ENCODE measurements at places on chromosomes 1 and 21.

DNA sequence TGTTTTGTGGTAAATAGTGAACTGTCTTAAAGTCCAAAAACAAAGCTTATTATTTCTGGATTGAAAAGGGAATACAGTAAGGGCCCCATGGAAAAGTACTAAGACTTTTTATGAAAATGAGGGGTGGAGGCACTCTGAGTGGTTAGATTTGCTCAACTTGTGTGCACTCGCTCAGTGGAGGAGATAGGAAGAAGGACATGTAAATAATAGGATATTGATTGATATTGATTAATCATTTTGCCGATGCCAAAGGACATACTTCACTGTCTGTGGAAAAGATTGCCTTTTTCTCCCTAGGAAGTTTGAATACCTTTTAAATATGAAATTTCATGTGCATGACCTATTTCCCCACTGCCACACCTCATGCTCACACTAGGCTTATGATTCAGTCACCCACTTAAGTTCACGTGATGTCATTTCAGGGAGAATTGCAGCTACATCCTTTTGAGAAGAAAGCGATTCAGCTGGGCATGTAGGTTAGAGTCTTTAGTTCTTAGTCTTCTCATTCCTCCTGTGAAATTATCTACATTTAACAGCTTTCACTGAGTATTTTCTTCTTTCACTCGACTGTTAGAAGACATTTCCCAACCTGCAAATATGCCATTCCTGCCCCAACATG is 5.0 kb downstream of the MTR start:
- no peak for DNase-seq

- DNase-seq: no peak
Observed at GRCh38 chr1:112869895-112870294, 86.1 kb downstream of the SLC16A1 start.

GRCh38 chr21:45506241-45506817 is 35.9 kb downstream of the SLC19A1 start:
- DNase-seq: no peak

GRCh38 chr1:204684206-204684570 is 1.4 kb downstream of the LRRN2 start:
- DNase-seq: no peak

GRCh38 chr1:162353702-162354101 is 23.0 kb downstream of the SPATA46 start:
- DNase-seq: no peak

- DNase-seq: no peak
Observed at GRCh38 chr1:194644528-194644927, 1458.1 kb upstream of the B3GALT2 start.

- no peak for DNase-seq
Observed at GRCh38 chr1:79646880-79647279, 640.4 kb upstream of the ADGRL4 start.

DNA sequence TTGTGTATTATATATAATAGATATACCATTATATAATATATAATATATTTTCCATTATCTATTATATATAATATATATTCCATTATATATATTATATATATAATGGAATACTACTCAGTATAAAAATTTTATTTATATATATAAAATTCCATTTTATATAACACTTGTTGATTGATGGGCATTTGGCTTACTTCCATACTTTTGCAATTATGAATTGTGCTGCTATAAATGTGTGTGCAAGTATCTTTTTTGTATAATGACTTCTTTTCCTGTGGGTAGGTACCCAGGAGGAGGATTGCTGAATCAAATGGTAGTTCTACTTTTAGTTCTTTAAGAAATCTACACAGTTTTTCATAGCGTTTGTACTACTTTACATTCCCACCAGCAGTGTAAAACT is 1211.1 kb downstream of the NCAM2 start:
- DNase-seq: no peak

- no peak for DNase-seq
Observed at GRCh38 chr1:231183639-231184590, 22.1 kb downstream of the TRIM67 start.

DNA sequence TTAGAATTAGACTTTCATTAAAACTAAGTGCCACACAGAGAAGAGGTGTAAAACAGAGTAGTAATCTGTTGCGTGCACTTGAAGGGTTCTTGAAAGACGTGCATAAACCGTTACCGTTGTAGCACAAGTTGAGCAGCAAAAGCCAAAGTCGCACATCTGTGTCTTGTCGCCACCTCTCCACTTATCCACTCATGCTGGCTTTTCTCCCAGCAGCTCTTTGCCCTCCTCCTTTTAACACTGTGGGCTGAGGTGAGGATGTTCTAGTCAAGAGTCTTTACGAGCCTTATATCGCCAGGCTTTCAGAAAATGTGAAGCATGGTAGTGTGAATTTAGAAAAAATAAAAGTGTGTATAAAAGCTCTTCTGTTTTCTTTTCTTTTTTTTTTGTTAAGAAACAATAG is 48.0 kb downstream of the NR5A2 start:
- no peak for DNase-seq

DNA sequence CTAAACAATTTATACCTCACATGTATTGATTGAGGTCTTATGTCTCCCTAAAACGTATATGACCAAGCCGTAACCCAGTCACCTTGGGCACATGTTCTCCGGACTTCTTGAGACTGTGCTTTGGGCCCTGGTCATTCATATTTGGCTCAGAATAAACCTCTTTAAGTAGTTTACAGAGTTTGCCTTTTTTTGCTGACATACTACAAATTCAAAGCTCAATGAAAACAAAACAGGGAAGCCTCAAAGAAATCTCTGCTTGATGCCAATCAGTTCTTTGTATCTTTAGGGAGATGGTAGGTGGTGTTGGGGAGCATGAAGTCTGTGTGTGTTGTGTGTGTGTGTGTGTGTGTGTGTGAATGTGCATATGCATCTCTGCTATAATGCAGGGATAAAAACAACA is 247.0 kb downstream of the KCNJ6 start:
- no peak for DNase-seq

DNA sequence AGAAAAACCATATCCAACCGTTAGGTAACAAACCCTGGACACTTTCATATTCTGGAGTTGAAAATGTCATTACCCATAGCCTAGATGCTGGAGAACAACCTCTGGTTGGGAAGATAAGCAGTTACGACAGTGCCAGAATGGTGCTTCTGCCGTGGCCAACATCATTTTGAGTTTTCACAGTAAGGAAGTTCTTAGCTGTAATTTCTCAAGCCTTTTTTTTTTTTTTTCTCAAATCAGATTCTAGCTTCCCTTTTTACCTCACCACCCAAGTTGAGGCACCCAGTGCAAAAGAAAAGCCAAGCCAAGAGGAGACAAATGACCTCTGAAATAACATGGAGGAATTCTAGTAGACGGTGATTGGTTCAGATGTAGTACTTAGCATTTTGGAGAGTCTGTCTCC is 21.8 kb downstream of the PPT1 start:
- no peak for DNase-seq

DNA sequence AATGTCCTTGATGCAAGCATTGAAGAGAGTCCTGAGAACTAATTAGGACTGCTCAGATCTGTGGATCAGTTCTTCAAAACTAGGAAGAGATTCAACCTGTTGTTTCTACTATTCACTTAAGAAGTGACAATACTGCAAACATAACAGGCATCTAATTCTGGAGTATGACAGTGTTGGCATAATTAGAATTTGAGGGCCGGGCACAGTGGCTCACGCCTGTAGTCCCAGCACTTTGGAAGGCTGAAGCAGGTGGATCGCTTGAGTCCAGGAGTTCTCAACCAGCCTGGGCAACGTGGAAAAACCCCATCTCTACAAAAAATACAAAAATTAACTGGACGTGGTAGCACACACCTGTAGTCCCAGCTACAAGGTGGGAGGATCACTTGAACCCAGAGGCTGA is 8.0 kb upstream of the FOXJ3 start:
- no peak for DNase-seq

- DNase-seq: no peak
Observed at GRCh38 chr1:222370081-222370912, 177.6 kb downstream of the HHIPL2 start.

- no peak for DNase-seq
Observed at GRCh38 chr21:20856926-20857325, 141.3 kb upstream of the NCAM2 start.

GRCh38 chr21:17195976-17196375 is 316.9 kb upstream of the CXADR start:
- no peak for DNase-seq

DNA sequence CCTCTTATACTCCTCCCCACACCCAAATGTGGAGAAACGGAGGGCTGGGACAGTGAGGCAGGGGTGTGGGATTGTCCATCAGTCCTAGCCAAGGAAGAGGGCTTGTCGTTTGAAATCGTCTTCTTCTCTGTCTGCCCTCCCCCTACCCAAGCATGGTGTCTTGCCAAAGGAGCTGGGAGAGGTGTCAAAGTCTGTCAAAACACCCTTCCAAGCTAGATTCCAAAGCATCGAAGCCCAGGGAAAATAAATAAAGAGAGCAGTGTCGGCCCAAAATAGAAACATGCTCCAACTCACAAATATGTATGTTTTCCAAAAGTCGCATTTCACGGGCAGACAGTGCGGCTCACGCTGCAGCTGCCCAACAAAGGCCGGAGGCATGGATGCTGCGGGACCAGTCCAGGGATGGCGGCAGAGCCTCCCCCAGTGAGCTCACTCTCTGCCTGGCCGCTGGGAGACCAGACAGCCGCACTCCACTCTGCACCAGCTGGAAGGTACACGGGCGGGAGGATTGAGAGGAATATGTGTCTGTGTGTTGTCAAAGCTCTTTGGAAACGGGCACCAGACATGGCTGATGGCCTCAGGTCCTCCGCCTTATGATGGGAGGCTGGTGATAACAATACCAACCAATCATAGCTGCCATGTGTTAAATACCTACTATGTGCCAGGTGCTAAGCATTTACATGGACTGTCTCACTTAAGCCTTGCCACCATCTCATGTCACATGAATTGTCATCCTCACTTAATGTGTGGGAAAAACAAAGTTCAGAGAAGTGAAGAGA is 3.9 kb downstream of the DISP3 start:
- no peak for DNase-seq

DNA sequence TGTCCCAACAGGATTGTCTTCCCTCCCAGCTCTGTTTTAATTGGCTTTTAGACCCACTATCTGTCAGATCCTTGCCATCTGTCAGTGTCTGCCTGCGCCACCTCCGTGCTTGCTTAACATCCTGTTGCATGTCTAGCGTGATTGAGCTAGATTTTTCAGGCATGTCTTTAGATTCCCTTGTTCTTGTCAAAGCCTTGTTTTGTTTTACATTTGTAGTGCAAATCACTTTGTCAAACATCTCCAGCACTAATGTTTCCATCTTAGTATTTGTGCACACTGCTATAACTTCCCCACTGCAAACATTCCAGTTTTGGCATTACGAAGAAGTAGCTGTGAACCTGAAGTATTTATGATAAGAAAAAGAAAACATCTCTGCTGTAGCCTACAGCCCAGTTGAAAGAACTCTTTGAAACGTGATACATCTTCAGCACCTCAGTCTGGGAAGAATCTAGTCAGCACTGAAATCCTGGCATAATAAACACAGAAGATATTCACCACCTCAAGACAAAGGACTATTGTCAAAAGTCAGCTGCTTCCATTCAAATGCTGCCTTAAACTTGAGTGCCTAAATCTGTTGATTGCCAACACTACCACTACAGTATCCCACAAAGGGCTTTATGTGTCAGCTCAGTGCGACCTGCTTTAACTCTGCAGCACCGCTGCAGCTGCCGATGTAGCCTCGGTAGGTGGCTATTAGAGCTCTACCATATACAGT is 105.0 kb downstream of the FNBP1L start:
- no peak for DNase-seq

DNA sequence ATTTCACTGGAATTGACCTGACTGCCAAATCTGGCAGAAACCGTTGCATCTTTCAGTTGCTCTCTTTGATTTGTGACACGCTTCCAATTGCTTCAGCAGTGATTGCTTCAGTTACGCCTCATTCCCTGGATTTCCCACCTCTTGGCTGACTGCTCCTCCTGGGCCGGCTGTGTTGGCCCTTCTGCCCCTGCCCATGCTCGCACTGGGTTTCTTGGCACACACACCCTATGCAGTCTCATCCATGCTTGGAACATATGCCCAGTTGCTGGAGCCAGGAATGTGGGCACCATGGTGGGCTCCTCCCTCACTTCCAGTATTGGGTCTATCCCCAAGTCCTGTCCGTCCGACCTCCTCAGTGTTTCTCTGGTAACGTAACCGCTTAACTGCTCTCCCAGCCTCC is 2.2 kb upstream of the ZBTB21 start:
- DNase-seq: no peak

DNA sequence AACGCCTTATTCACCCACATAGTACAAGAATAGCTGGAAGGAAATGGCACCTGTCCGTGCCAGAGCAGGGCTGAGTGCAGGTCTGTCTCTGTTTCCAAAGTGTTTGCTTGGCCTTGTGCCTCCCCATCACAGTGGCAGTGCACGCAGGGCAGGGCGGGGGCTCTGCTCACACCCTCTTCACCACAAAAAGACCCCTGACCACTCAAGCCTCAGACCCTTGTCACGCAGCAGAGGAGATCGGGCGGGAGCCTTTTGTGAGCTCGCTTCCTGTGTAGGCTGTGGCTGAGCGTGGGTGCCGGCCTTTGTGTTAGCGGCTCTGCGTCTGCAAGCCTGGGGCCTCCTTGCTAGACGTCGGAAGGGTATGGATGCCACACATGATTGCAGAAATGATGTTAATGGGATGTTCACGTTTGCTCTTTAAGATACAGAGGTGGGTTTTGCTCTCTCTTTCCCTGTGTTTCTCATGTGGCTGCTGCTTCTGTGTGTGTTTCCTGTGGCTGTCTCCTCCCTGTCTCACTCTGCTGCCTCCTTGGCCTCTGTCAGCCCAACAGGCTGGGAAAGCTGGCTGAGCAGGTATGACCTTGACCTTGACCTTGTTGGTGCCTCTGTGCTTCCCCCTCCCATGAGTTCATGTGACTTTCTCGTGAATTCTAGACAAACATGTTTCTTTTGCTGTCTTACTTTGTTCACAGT is 45.4 kb downstream of the S100B start:
- DNase-seq: peak; percentile 60

DNA sequence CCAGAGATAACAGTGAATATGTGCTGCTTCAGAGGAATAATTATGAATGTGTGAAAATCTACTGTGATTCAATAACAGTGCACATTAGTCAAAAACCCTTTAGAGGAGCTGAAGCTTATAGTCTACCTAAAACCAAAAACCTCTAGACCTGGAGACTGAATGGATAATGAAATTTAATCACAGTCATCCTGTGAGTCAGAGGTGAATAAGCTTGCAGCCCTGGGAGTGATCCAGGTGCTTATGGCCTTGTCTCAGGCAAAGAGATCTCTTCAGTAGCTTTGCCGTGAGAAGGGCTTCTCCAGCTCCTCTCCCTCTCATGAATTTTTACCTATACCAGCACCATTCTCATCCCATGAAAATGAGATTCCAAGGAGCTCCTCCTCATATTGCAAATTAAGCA is 81.3 kb upstream of the RGS4 start:
- DNase-seq: no peak

GRCh38 chr1:18037651-18038050 is 69.9 kb upstream of the IGSF21 start:
- DNase-seq: no peak
